ENCODE measurements at places on chromosomes 12 and 14. TPM values are rescaled to one million over a fixed set of nuclear protein-coding genes. Genes with fewer than 3 reads are reported as not detected.

Gene ATXN2
- 51.7 TPM for total RNA-seq

DNA sequence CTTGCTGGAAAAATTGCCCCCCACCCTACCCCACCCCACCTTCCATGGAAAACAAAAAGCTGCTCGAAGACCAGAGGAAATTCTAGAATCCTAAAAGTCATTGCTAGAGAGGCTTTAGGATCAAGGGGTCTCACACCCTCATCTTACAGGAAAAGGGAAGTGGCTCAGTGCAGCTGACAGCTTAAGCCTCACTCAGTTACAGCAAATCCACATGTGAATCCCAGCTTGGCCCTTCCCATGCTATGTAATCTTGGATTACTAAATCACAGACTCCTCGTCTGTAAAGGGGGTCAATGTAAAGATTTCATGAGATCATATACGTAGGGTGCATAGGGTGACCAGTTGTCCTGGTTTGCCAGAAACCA, 25.9 kb downstream of the CMKLR1 start:
- H3K36me3 ChIP-seq: no peaks in the 10 kb centered on the region
- H3K27me3 ChIP-seq: no peaks in the 10 kb centered on the region
- H3K4me1 ChIP-seq: peaks cover 38% of the 10 kb centered on the region
- no peak for DNase-seq

GRCh38 chr14:59320763-59321625, 132.5 kb downstream of the DAAM1 start:
- H3K4me3 ChIP-seq: no peak overlapping the region
- H3K27me3 ChIP-seq: no peaks in the 10 kb centered on the region
- H3K36me3 ChIP-seq: peaks cover 6% of the 10 kb centered on the region
- peaks cover 4% of the 10 kb centered on the region for H3K4me1 ChIP-seq
- H3K27ac ChIP-seq: no peak overlapping the region

- no peak overlapping the region for H3K4me3 ChIP-seq
- H3K27me3 ChIP-seq: no peaks in the 10 kb centered on the region
- no peak for DNase-seq
- no peaks in the 10 kb centered on the region for H3K36me3 ChIP-seq
These were observed 801.4 kb downstream of the FLRT2 start for GRCh38 chr14:86331341-86331740.

Gene BHLHE41
- total RNA-seq: 13.4 TPM

- no peaks in the 10 kb centered on the region for H3K4me1 ChIP-seq
- H3K27ac ChIP-seq: no peak overlapping the region
- no peaks in the 10 kb centered on the region for H3K36me3 ChIP-seq
- DNase-seq: no peak
These were observed 120.6 kb downstream of the TGFB3 start for GRCh38 chr14:75861161-75861621.

Measured in spinal cord (tissue), 10 donors.